ENCODE measurements at places on chromosomes 13 and 19. TPM values are rescaled to one million over a fixed set of nuclear protein-coding genes. Genes with fewer than 3 reads are reported as not detected.

Gene CD79A
- total RNA-seq, result 3.7 TPM

Gene KLF1
- total RNA-seq, result not detected

Gene KCNN4
- 10.4 TPM for total RNA-seq

Gene CTU1
- 1.4 TPM for total RNA-seq

Gene OR7D2
- total RNA-seq, result not detected

GRCh38 chr13:106143392-106143791, 392.1 kb downstream of the EFNB2 start:
- DNase-seq, result no peak

DNA sequence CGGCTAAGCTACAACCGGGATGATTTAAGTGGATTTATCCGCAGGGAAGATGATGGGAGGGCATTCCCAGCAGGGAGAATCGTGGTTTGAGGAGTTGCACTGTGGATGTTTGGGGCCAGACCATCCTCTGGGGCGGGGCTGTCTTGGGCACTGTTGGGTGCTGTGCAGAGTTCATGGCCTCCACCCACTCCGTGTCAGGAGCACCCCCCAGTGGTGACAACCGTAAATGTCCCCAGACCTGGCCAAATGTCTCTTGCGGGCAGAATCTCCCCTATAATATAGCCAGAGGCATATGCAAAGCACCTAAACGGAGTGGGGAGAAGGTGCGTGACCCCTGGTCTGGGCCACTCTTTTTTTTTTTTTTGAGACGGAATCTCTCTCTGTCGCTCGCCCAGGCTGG, 40.2 kb downstream of the SMIM24 start:
- peak; percentile 49 for DNase-seq

Gene ACP7
- total RNA-seq, result not detected

DNA sequence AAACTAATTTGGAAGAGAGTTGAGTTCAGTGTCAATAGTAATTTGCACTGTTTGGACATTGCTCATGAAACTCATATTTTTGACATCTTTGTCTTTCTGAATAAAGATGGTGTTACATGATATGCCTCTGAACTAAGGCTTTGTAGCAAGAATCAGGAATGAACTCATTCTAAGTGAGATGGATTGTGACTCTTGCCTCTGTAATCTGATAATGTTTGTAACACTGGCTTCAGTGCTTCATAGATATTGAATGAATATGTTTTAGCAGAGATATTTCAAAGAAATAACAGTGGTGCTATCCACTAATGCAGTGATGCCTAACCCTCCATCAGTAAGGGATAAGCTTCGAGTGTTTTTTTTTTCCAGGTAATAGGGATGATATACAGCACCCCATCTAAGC, 32.9 kb downstream of the TEX26 start:
- DNase-seq, result no peak

- DNase-seq, result no peak
Observed at GRCh38 chr13:34469196-34469986, 472.7 kb upstream of the NBEA start.

DNA sequence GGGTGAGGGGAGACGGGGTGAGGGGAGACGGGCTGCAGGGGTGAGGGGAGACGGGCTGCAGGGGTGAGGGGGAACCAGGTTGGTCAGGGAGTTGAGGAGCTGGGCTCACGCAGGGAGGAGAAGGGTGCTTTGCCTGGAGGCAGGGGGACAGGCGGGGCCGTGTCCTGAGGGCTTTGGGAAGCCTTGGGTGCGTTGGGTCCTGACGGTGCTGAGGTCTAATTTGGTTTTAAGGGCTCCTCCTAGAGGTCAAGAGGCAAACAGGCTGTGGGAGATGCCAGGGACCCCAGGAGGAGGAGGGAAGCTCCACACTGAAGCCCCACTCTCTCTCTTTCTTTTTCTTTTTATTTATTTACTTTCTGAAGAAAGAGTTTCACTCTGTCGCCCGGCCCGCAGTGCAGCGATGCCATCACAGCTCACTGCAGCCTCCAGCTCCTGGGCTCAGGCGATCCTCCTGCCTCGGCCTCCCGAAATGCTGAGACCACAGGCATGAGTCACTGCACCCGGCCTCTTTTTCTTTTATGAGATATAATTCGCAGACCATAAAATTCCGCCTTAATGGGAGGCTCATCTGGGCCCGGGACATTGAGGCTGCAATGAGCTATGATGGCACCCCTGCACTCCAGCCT, 9.3 kb upstream of the MISP start:
- DNase-seq, result peak; percentile 17

DNA sequence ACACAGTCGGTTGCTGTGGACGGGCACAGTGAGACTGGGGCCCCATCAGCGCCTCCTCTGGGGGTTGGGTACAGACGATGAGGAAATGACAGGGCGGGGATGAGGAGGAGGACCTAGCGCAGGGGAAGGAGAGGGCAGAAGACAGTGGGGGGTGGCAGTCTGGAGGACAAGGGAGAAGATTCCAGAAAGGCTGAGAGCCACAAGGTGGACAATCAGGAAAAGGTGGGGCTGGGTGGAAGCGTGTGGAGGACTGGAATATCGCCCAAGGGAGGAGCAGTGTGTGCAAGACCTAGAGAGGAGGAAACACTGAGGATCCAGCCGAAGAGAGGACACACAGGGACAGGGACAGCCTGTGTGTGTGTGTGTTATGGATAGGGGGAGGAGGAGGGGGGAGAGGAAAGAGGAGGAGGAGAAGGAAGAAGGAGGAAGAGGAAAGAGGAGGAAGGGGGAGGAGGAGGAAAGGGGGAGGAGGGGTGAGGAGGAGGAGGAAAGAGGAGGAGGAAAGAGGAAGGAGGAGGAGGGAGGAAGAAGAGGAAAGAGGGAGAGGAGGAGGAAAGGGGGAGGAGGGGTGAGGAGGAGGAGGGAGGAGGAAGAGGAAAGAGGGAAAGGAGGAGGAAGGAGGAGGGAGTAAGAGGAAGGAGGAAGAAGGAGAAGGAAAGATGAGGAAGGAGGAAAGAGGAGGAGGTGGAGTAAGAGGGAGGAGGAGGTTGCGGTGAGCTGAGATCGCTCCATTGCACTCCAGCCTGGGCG, 15.8 kb upstream of the GARIN5A start:
- DNase-seq, result no peak

Gene PSPC1
- total RNA-seq, result 71.9 TPM

- no peak for DNase-seq
Observed at GRCh38 chr13:105806628-105806920, 728.9 kb downstream of the EFNB2 start.

DNA sequence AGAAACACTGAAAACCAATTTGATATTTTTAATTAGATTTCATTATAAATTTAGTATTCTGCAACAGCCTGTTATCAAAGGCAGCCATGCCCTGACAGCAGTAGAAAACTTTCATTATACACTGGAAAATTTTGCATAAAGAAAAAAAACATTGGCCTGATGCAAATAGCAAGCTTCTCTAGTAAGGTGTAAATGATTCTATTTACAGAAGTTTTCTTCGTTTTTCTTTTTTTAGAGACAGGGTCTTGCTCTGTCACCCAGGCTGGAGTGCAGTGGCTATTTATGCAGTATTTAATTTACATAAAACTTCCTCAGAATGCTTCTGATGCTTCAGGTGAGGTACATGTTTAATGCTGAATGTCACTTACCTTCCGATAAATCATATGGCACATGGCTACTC, 67.0 kb downstream of the ABCC4 start:
- no peak for DNase-seq

DNA sequence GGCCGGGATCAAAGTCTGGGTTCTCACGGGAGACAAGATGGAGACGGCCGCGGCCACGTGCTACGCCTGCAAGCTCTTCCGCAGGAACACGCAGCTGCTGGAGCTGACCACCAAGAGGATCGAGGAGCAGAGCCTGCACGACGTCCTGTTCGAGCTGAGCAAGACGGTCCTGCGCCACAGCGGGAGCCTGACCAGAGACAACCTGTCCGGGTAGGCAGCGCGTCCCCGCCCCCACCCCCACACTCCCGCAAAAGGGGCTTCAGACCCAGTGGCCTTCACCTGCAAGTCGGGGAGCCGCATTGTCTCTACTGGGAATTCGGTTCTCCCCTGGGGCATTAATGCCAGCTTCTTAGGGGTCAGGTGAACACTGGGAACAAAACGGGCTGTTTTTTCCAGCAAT, 114.7 kb upstream of the MCF2L start:
- no peak for DNase-seq
